ENCODE measurements at places on chromosomes 7 and 10. TPM values are rescaled to one million over a fixed set of nuclear protein-coding genes. Genes with fewer than 3 reads are reported as not detected.

DNA sequence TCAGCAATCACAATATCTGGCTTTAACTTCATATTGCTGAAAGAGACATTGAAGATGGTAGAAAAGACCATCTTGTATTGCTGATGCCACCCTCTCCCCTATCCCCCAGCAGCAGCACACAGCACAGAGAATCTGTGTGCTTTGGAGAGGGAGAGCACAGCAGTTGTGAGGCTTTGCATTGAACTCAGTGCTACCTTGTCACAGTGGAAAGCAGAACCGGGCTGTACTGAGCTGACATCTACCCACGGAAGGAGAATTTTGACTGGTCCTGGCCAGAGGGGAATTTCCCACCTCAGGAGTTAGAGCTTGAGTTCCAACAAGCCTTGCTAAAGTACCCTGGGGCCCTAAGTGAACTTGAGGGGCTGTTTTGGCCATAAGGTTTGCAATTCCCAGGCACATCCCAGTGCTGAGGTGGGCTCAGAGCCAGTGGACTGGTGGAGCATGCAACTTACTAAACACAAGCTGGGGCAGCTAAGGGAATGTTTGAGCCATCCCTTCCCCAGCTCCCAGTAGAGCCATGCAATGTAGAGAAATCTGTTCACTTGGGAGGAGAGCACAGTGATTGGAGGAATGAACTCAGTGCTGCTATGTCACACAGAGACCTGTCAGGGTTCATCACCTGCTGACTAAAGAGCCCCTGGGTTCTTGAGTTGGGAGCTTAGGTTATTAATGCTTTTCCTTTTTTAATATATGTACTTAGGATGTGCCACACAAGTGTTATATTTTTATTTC, 62.1 kb downstream of the OR13A1 start:
- H3K27ac ChIP-seq, result no peak overlapping the region
- no peak overlapping the region for H3K4me3 ChIP-seq
- DNase-seq, result no peak
- no peaks in the 10 kb centered on the region for H3K4me1 ChIP-seq
- peaks cover 14% of the 10 kb centered on the region for H3K27me3 ChIP-seq
- H3K36me3 ChIP-seq, result no peaks in the 10 kb centered on the region

DNA sequence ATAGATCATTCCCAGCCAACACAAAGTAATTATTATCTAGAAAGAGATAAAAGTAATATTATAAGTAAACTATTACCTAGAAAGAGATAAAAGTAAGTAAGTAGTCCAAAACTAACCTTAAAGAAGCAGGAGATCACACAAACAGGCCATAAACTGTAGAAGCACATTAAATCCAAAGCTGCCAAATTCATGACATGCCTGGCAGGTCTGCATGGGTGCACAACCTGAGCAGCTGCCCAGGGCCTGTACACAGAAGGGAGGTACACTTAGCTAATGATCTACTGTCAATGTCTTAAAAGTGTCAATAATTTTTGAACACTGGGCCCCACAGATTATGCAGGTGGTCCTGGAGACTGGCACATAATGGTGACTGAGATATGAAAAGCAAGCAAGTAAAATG, 196.5 kb downstream of the GRM8 start:
- DNase-seq, result no peak
- no peaks in the 10 kb centered on the region for H3K4me1 ChIP-seq
- no peak overlapping the region for H3K27ac ChIP-seq
- H3K4me3 ChIP-seq, result no peak overlapping the region
- H3K27me3 ChIP-seq, result no peaks in the 10 kb centered on the region
- H3K36me3 ChIP-seq, result no peaks in the 10 kb centered on the region

- no peaks in the 10 kb centered on the region for H3K27me3 ChIP-seq
- no peak overlapping the region for H3K27ac ChIP-seq
- peaks cover 8% of the 10 kb centered on the region for H3K4me1 ChIP-seq
- peaks cover under 1% of the 10 kb centered on the region for H3K36me3 ChIP-seq
- DNase-seq, result no peak
- H3K4me3 ChIP-seq, result no peak overlapping the region
Measured at GRCh38 chr7:47516386-47516785, 65.5 kb downstream of the TNS3 start.

- H3K4me1 ChIP-seq, result no peaks in the 10 kb centered on the region
- H3K27me3 ChIP-seq, result no peaks in the 10 kb centered on the region
Measured at GRCh38 chr7:79515358-79515757, 61.9 kb upstream of the MAGI2 start.

GRCh38 chr7:128097211-128097731, 66.0 kb upstream of the LRRC4 start:
- no peaks in the 10 kb centered on the region for H3K4me1 ChIP-seq
- H3K27me3 ChIP-seq, result no peaks in the 10 kb centered on the region
- H3K4me3 ChIP-seq, result no peak overlapping the region
- no peak for DNase-seq

DNA sequence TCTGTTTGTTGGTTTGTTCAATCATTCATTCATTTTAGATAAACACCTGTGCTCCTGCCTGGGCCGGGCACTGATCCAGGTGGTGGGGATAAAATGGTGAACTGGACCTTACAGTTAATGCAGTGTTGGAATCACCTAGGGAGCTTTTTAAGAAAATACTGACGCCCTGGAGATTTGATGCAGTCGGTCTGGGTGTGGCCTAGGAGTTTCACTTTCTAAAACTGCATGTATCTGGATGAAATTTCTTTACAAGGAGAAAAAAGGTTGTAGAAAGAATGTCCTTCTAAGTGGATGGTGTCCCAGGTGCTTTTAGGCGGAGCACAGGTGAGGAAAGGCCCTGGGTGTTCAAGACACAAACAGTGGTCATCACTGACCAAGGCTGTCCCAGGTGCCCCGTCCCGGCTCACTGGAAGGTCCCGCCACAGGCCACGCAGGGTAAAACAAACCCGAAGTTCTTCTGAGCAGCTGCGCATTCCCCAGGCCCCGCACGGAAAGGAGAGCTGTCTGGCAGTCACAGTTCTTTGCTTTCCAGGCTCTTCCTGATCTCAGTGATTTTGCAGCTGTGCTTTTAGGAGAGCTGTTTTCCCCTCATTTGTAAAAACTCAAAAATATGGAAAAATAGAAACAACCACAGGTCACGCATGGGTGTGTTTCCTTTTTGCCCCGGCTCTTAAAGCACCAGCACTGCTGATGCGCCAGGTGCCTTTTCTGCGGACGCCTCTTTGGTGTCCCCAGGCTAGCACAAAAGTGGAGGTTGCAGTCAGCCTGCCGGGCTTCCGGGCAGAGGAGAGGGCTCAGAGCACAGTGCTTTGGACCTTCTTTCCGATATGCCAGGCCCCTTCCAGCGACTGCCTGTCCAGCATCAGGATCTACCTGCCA, 161.9 kb downstream of the GRK5 start:
- H3K36me3 ChIP-seq, result no peaks in the 10 kb centered on the region
- no peaks in the 10 kb centered on the region for H3K4me1 ChIP-seq
- DNase-seq, result no peak
- H3K4me3 ChIP-seq, result no peak overlapping the region
- H3K27me3 ChIP-seq, result peaks cover 23% of the 10 kb centered on the region

RPEL1 gene
- 0.57 TPM for total RNA-seq

- DNase-seq, result no peak
- peaks cover 12% of the 10 kb centered on the region for H3K36me3 ChIP-seq
- no peak overlapping the region for H3K4me3 ChIP-seq
- no peaks in the 10 kb centered on the region for H3K27me3 ChIP-seq
Measured at GRCh38 chr10:93299195-93299594, 182.9 kb downstream of the MYOF start.

DNA sequence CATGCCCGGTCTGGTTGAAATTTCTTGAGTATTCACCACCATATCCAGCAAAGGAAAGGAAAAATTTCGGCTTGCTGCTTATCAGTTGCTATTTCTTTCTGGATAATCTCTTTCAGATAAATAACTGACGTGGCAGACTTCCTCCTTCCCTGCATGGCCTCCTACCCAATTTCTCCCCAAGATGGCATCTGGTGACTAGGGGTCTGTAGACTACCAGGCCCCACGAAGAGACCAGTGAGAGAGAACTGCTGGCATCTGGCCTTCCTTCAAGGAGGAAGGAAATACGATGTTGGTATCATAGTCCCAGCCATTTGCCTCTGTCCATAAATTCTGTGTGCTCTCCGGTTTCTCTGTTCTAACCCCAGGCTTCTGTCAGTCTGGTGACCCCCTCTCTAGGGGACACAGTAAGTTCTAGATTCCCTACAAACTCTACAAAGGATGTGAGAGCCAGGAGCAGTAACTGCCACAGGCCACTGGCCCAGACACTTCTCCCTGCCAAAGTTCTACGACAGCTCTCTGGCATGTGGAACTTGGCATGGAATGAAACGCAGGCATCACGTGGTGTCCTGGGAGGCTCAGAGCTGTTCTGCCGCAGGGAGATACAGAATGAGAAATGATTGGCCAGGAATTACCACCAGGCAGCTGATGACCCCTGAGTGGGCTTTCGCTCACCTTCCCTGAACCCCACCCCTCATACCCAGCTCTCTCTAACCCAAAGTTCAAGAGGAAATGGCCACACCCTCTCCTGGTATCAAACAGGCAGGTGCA, 30.0 kb upstream of the MSRB2 start:
- no peak overlapping the region for H3K4me3 ChIP-seq
- DNase-seq, result peak; percentile 70
- H3K27ac ChIP-seq, result peak overlapping the region; percentile 36

- H3K36me3 ChIP-seq, result peaks cover 7% of the 10 kb centered on the region
- H3K27me3 ChIP-seq, result no peaks in the 10 kb centered on the region
- DNase-seq, result no peak
- H3K4me1 ChIP-seq, result no peaks in the 10 kb centered on the region
Measured at GRCh38 chr7:77368974-77369373, 47.2 kb downstream of the GSAP start.

DNA sequence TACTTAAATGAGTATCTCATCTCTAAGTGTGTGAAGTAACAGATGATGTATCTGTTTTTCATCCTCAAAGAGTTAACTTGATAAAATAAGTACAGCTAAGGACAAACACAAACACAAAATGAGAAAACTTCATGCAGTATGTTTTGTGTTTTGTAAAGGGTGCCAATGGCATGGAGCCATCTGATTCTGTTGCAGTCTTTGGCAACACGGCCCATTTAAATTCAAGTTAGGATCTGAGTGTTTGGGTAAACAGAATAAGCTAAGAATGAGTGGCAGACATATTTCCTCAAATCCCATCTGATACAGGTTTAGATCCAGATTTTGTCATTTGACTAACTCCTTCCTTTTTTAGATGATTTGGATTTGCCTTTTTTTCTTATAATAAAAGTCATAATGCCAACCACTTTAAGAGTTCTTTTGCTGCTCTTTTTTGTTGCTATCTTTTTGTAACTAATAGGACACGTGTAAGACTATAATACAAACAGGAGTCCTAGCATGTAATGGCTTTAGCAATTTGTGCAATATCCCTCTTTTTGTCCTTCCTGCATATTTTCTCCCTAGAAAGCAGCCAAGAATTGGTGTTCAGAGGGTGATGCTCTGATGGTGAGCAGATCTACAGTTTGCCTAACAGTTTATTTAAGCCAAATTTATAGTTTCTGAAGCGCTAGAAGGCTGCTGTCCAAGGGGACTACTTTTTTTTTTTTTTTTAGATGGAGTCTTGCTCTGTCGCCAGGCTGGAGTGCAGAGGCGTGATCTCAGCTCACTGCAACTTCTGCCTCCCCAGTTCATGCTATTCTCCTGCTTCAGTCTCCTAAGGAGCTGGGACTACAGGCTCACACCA, 18.9 kb upstream of the ACTA2 start:
- no peak overlapping the region for H3K4me3 ChIP-seq
- peaks cover 5% of the 10 kb centered on the region for H3K36me3 ChIP-seq
- no peak for DNase-seq
- peaks cover 22% of the 10 kb centered on the region for H3K4me1 ChIP-seq
- H3K27ac ChIP-seq, result no peak overlapping the region
- no peaks in the 10 kb centered on the region for H3K27me3 ChIP-seq

DNA sequence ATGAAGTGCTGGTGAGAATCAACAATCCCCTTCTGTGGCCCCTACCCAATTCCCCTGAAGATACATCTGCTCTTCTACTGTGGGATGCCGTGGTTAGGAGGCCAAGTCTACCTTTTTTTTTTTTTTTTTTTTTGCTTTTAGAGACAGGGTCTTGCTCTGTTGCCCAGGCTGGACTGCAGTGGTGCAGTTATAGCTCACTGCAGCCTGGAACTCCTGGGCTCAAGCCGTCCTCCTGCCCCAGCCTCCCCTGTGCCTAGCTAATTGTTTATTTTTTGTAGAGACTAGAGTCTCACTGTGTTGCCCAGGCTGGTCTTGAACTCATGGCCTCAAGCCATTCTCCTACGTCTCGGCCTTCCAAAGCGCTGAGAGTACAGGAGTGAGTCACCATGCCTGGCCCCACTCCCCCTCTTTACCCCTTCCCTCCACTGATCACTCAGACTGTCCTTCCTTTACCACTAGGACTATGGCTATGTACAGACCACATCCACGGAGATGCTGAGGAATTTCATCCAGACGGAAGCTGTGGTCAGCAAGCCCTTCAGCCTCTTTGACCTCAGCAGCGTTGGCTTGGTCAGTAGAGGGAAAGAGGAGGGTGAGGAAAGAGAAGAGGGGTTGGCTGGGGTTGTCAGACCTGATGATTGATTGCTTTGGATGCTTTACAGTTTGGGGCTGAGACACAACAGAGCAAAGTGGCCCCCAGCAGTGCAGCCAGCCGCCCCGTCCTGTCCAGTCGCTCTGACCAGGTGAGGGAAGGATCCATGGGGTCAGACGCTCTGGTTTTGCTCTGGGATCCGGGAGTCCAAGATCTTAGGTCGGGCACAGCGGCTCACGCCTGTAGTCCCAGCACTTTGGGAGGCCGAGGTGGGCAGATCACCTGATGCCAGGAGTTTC, 1.8 kb downstream of the AP4M1 start:
- H3K27ac ChIP-seq, result peak overlapping the region; percentile 78
- DNase-seq, result no peak
- H3K36me3 ChIP-seq, result peaks cover 74% of the 10 kb centered on the region
- no peaks in the 10 kb centered on the region for H3K27me3 ChIP-seq
- peak overlapping the region; percentile 90 for H3K4me3 ChIP-seq

- H3K4me1 ChIP-seq, result peaks cover 40% of the 10 kb centered on the region
- peaks cover 18% of the 10 kb centered on the region for H3K36me3 ChIP-seq
- peaks cover 56% of the 10 kb centered on the region for H3K27me3 ChIP-seq
- peak overlapping the region; percentile 92 for H3K4me3 ChIP-seq
- no peak overlapping the region for H3K27ac ChIP-seq
- no peak for DNase-seq
Measured at GRCh38 chr7:155809947-155810769, 2.1 kb downstream of the SHH start.

DNA sequence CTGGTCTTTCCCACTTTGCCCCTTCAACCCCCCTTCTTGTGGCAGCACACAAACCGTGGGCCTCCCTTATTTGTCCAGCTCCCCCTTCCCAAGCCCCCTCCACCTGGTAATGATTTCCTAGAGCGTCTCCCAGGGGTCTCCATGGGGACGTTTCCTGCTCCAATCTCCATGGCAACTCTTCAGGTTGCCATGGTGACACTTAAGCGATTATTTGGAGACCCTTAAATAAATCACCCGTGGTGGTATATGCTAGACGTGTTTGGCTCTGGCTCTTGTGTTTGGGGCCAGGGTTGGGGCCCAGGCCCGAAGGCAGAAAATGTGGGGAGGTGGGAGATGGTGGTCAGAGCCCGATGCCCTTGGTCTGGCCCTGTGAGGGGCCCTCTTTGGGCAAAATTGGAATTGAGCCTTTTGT, 41.1 kb upstream of the DLG5 start:
- H3K4me3 ChIP-seq, result no peak overlapping the region
- H3K27ac ChIP-seq, result no peak overlapping the region
- H3K4me1 ChIP-seq, result no peaks in the 10 kb centered on the region
- H3K36me3 ChIP-seq, result peaks cover 9% of the 10 kb centered on the region
- no peaks in the 10 kb centered on the region for H3K27me3 ChIP-seq

THSD7A gene
- total RNA-seq, result 5.9 TPM
